ENCODE measurements at places on chromosomes 16 and 17.
A peak's percentile ranks its signal among the peaks of the same experiment; 100 is the strongest.

- DNase-seq: peak; percentile 84
Measured at GRCh38 chr17:7132511-7133094, 18.0 kb upstream of the ASGR2 start.

GRCh38 chr16:14510939-14511799 lies 118.9 kb downstream of the PARN start:
- DNase-seq: no peak

DNA sequence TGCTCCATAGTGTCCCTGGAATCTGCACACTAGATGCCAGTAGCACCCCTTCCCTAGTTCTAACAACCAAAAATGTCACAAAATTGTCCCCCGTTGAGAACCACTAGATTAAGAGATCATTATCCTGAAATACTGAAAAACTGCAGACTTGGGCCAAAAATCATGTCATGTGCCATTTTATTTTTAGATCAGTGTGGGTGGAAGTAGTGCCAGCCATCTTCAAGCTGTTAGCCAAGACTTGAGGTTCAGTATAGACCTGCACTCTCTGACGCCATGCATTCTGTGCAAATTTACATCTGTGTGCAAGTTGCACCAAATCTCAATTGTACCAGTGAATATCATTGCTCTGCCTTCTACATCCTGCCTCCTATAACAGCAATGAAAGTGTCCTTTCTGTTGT lies 31.5 kb upstream of the NOL11 start:
- DNase-seq: no peak

- peak; percentile 33 for DNase-seq
Measured at GRCh38 chr16:49281843-49282642, 405 bp upstream of the CBLN1 start.

DNA sequence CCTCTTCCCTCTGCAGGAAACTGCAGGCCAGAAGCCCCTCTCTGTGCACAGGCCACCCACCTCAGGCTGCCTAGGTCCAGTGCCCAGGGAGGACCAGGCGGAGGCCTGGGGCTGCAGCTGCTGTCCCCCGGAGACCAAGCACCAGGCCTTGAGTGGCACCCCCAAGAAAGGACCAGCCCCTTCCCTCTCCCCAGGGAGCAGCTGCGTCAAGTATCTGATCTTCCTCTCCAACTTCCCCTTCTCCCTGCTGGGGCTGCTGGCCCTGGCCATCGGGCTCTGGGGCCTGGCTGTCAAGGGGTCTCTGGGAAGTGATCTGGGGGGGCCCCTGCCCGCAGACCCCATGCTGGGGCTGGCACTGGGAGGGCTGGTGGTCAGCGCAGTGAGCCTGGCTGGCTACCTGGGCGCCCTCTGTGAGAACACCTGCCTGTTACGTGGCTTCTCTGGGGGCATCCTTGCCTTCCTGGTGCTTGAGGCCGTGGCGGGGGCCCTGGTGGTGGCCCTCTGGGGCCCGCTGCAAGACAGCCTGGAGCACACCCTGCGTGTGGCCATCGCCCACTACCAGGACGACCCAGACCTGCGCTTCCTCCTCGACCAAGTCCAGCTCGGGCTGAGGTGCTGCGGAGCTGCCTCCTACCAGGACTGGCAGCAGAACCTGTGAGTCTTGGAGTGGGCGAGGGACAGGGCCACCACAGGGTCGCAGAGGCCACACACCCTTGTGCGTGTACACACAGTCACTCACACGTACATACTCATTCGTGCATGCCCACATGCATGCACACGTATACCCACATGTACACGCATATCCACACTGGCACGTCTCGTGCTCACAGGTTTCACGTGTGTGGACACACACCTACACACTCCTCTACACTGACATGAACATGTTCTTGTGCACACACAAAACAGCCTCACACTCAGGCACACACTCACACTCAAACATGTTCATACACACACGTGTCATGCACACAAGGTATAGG lies 8.3 kb downstream of the TSPAN10 start:
- no peak for DNase-seq

- no peak for DNase-seq
Measured at GRCh38 chr17:62807812-62808575, at the start of gene MARCHF10. TSS of gene MARCHF10 (minus strand) at chr17:62808314. CDS start at chr17:62801735, 6,579 bp downstream.

DNA sequence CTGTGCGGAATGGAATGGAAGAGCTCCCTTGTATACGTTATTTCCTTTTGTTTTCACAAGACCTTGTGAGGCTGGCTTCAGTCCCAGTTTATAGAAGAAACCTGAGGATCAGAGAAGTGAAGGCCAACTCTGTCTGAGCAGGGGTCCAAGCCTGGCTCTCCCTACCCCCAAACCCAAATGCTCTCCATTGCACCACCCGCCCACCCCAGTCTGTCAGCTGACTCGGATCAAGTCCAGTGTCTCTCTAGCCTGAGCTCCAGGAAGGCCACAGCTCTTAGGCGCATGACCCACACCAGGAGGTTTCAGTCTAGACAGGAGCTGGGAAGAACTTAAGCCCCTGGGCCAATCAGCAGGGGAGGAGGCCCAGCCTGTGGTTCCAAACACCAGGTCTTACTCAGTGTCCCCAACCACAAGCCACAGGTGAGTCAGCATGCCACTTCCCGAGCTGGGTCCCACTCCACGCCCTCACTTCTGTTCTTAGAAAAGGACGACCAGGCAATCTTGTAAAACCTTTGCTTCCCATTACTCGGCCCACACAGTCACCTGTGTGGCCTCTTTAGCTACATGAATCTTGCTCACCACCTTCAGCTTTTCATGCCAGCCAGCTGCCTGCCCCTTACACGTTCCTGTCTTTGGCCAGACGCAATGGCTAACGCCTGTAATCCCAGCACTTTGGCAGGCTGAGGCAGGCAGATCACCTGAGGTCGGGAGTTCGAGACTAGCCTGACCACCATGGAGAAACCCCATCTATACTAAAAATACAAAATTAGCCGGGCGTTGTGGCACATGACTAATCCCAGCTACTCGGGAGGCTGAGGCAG lies 27.8 kb downstream of the TK2 start:
- peak; percentile 83 for DNase-seq

GRCh38 chr17:62572888-62573401 lies 54.5 kb upstream of the MRC2 start:
- no peak for DNase-seq

DNA sequence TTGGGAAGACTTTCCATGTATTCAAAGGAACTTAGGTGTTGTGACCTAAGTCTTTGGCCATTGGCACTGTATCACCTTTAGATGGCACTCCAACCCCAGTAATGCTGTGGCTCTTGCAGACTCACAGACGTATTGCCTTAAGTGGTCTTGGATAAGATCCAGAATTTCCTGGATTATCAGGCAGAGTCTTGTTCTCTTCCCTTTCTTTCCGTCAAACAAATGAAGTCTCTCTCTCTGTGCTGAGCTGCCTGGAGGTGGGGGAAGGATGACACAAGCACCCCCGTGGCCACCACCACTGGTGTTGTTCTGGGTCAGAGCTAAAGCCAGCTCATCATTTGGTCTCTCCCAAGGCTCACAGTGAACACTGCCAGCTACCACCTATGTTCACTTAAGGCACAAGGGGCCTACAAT lies 789.9 kb upstream of the KIF2B start:
- DNase-seq: no peak

DNA sequence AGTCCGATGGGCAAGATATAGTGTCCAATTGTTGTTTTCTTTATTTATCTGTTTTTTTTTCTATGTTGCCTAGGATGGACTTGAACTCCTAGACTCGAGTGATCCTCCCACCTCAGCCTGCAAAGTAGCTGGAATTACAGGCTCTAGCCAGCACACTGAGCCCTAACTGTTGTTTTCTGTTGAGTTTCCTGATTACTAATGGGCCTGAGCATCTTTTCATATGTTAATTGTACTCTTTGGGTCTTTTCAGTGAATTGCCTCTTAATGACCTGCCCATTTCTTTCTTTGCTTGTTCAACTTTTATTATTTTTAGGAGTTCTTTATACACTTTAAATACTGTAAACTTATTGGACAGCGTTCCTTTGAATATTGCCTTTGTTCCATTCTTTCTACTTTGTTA lies 213.0 kb downstream of the HS3ST3B1 start:
- DNase-seq: no peak

DNA sequence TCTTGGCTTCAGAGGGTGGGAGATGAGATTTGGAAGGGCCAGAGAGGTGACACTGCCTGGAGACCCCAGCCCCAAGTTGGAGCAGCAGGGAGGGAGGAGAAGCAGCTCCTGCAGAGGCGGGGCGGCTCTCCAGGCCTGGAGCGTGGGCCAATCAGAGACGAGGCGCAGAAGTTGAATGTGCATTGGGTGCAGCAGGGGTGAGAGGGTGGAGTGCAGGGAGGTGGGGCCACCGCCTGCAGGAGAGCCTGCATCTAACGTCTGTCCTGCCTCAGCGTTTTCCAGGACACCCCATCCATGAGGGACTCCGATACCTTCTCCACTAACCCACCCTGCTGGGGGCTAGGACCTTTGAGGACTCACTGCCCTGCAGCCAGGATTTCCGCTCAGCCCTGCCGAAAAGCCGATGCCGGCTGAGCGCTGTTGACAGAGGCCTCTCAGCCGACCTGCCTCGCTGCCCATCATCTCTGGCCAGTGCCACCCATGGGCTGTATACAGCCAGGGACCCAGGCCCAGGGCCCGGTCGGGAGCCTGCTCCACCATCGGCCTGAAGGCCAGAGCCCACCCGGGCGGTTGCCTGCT lies 146.2 kb downstream of the ENGASE start:
- DNase-seq: no peak

DNA sequence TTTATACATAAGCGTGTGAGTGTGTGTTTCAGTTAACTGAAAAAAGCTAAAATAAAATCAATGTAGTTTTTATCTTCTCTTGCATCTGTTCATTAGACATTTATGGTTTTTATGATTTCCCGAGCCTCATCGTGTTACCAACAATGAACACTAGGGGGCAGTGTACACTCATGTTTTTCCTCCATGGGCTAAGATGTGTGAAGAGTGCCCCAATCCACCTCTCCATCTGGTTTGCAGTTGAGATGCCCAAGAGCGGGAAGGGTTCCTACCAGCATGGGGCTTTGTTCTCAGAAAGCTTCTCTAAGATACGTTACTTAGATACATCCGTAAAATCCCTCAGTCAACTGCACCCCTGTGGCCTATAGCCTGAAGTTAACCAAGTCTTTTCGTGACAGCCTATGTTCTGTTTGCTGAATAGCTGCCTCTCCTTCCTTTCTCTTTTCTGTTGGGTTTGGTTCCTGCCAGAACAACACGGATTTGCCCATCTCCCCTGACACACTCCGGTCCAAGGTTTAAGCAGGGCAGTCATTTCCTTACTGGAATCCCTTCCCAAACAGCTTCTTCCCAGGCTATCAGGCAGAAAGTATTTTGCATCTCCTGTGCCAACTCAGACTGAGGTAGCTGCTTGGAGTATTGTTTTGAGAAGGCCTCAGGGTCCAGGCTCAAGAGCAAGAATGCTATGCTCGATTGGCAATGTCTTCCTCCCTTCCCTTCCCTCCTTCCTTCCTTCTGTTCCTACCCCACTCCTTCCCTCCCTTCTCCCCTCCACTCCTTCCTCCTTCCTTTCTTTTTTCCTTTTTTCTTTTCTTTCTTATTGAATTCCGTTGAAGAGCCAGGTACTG lies 12.9 kb upstream of the ELAC2 start:
- DNase-seq: peak; percentile 68

DNA sequence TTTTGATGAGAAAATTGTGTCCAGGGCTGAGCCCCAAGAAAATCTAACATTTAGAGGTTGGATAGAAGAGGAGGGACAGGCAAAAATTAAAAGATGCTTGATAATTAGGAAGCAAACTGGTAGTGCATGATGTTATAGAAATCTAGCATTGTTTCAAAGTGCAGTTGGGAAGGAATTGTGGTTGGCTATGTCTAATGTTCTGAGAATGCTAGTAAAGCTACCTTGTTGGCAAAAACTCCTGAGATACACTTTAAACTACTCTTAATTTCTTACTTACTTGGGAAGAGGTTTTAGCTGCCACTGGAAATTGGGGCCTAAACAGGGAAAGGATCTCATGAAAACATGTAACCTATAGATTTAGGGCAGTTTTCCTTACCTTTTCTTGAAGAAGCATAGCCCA lies 48.3 kb downstream of the MAP2K4 start:
- no peak for DNase-seq

- peak; percentile 9 for DNase-seq
Measured at GRCh38 chr17:32575852-32576251, 89.1 kb downstream of the CDK5R1 start.

GRCh38 chr17:21373036-21373435 lies 3.1 kb upstream of the KCNJ12 start:
- no peak for DNase-seq

GRCh38 chr16:48385253-48386150 lies at the start of gene SIAH1:
TSS of gene SIAH1 (minus strand) at chr16:48385413. CDS start at chr16:48362428, 22,985 bp downstream.
- DNase-seq: peak; percentile 90

DNA sequence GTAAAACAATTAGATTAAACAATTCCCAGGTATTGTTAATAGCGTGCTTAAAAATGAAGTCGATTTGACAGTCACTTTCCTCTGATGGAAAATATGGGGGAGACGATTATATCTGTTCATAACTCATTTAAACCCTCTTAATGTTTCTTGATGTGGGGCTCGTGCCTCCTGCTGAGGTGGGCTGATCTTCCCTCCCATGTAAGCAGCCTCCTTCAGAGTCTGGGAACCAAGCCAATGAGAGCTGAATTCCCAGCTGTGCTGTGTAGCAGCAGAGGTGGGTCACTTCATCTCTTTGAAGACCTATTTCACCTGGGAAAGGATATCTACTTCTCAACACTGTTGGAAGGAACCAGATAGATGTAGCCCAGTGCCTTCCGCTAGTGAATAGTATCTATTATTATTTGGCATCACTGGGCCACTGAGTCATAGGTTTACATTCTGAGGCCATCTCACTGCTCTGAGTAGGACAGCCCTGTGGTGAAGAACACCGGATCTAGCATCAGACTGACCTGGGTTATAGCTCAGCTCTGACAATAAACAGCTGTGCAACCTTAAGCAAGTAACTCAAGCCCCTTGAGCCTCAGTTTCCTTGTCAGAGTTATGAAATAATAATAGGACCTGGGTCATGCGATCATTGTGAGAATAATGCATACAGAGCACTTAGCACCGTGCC lies 85.3 kb upstream of the C16orf82 start:
- DNase-seq: no peak

GRCh38 chr16:9042964-9043680 lies 48.3 kb upstream of the HAPSTR1 start:
- DNase-seq: no peak

GRCh38 chr17:77444628-77444983 lies 303.8 kb downstream of the SEC14L1 start:
- no peak for DNase-seq

- no peak for DNase-seq
Measured at GRCh38 chr17:62859146-62859545, 51.0 kb upstream of the MARCHF10 start.

- no peak for DNase-seq
Measured at GRCh38 chr16:61083711-61084110, 952.5 kb downstream of the CDH8 start.
